MM.1S (cell line): ENCODE measurements at places on chromosomes 7 and 10.

DNA sequence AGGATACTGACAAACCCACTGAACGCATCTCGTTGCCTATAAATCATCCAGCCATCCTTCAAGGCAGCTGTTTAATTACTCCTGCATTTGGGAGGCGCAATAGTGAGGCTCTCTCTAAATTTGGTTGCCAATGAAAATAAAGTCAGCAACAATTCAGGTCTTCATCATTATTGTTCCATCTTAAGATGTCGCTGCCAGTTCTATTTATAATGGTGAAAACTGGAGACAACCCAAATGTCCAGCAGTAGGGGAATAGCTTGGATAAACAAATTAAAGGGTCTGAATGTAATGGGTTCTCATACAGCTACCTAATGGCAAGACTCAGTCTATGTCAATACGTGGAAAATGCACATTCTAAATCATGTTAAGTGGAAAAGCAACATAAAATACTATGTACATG lies 120.1 kb upstream of the PLXNA4 start:
- no peaks in the 10 kb centered on the region for H3K36me3 ChIP-seq
- H3K4me1 ChIP-seq = no peaks in the 10 kb centered on the region
- H3K27ac ChIP-seq = no peak overlapping the region
- H3K4me3 ChIP-seq = no peak overlapping the region

GRCh38 chr7:105224884-105225651 lies 163.7 kb downstream of the SRPK2 start:
- H3K4me1 ChIP-seq = peaks cover 13% of the 10 kb centered on the region
- 0 out of 2 replicates have a peak, but pooled peaks cover 4% of the 10 kb centered on the region for H3K36me3 ChIP-seq
- no peaks in the 10 kb centered on the region for H3K27me3 ChIP-seq

DNA sequence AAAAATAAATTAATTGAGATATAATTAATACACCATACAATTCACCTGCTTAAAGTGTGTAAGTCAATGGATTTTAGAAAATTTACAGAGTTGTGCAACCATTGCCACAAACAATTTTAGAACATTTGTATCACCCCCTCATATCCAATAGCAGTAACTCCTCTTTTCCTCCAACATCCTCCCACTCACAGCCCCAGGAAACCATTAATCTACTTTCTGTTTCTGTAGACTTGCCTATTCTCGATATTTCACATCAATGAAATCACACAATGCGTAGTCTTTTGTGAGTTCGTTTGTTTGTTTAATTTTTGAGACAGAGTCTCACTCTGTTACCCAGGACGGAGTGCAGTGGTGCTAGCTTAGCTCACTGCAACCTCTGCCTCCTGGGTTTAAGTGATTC lies 13.7 kb upstream of the HERC4 start:
- H3K4me1 ChIP-seq = no peaks in the 10 kb centered on the region
- no peak for DNase-seq
- H3K36me3 ChIP-seq = no peaks in the 10 kb centered on the region
- no peaks in the 10 kb centered on the region for H3K27me3 ChIP-seq
- H3K4me3 ChIP-seq = no peak overlapping the region
- no peak overlapping the region for H3K27ac ChIP-seq

GRCh38 chr7:15765753-15766152 lies 79.3 kb upstream of the MEOX2 start:
- H3K4me3 ChIP-seq = no peak overlapping the region
- no peaks in the 10 kb centered on the region for H3K36me3 ChIP-seq
- H3K27ac ChIP-seq = no peak overlapping the region
- DNase-seq = no peak
- no peaks in the 10 kb centered on the region for H3K4me1 ChIP-seq
- H3K27me3 ChIP-seq = no peaks in the 10 kb centered on the region

- DNase-seq = peak; percentile 68
- no peak overlapping the region for H3K27ac ChIP-seq
- H3K4me3 ChIP-seq = no peak overlapping the region
These were observed 90.1 kb downstream of the EPC1 start for GRCh38 chr10:32256613-32257437.

GRCh38 chr10:124230635-124231167 lies 137.3 kb upstream of the CHST15 start:
- no peaks in the 10 kb centered on the region for H3K27me3 ChIP-seq
- no peak for DNase-seq
- H3K4me1 ChIP-seq = no peaks in the 10 kb centered on the region

DNA sequence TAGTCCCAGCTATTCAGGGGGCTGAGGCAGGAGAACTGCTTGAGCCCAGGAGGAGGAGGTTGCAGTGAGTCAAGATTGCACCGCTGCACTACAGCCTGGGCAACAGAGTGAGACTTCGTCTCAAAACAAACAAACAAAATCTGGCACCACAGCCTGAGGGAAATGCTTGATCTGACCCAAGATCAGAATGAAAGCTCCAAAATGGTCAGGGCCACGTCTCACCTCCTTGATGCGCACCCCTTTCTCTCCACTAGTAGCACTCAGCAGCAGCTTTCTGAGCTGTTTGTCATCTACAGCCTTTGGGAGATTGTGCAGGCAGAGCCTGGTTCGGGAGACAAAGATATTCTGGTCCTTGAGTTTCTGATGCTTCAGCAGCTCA lies 22.7 kb downstream of the RBM28 start:
- H3K4me3 ChIP-seq = no peak overlapping the region
- H3K4me1 ChIP-seq = no peaks in the 10 kb centered on the region
- H3K27ac ChIP-seq = no peak overlapping the region
- no peaks in the 10 kb centered on the region for H3K27me3 ChIP-seq
- no peak for DNase-seq
- H3K36me3 ChIP-seq = peaks cover 28% of the 10 kb centered on the region

GRCh38 chr7:98470485-98471240 lies 69.8 kb upstream of the BAIAP2L1 start:
- H3K36me3 ChIP-seq = no peaks in the 10 kb centered on the region
- H3K4me3 ChIP-seq = no peak overlapping the region
- no peaks in the 10 kb centered on the region for H3K4me1 ChIP-seq
- H3K27ac ChIP-seq = no peak overlapping the region
- no peaks in the 10 kb centered on the region for H3K27me3 ChIP-seq

DNA sequence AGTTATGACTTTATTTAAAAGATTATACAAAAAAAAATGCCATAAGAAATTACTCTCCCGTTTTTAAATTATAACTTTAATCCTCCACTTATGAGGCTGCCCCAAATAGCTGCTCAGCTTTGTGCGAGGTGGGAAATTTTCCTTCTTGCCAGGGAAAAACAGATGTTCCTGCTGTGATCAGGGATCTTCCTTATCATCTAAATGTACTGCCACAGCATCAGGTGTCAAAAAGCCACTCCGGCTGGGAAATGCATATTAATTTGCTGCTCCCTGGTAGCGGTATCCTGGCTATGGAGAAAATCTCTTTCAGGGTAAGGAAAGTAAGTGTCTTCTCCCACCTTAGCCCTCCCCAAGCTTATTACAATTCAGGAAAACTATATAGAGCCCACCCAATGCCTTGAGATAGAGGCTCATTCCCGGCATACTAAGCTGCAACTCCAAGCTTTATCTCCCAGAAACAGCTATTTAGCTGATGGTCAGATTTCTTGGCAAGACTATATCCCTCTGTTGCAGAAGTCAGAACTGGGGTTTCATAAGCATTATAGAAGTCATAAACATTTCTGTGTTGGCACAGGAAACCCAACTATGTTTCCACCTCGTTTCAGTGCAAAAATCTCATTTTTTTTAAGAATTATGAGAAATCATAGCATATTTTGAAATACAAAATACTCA lies 360.4 kb downstream of the PARD3 start:
- no peaks in the 10 kb centered on the region for H3K4me1 ChIP-seq
- no peaks in the 10 kb centered on the region for H3K27me3 ChIP-seq
- H3K4me3 ChIP-seq = no peak overlapping the region
- no peak overlapping the region for H3K27ac ChIP-seq

GRCh38 chr7:133056370-133057238 lies 25.3 kb downstream of the CHCHD3 start:
- no peak overlapping the region for H3K4me3 ChIP-seq
- no peak overlapping the region for H3K27ac ChIP-seq
- H3K4me1 ChIP-seq = 0 out of 2 replicates have a peak, but pooled peaks cover 3% of the 10 kb centered on the region
- no peak for DNase-seq

DNA sequence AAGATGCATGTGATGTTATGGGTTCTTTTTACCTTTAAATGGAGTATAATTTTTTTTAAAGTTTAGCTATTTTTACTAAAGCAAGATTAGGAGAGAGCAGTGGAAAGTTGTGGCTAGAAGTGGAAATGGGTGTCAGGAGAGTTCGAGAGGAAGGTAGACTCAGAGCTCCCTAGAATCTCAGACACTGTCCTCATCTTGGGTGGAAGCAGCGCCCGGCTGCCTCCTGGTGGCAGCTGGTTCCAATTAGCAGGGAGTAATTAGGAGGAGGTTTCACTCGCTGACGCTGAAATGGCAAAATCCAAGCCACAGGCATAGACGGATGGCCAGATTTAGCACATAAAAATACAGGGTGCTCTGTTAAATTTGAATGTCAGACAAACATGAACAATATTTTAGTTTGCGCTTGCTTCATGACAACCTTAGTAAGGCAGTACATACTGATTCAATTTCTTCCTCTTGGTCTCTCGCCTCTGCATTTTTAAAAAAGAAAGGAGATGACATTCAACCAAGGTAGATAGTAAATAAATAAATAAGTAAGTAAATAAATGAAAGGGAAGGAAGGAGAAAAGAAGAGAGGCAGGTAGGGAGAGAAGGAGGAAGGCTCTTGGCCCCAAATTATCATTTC lies 58.5 kb downstream of the LGI1 start:
- H3K36me3 ChIP-seq = no peaks in the 10 kb centered on the region
- H3K27me3 ChIP-seq = no peaks in the 10 kb centered on the region
- no peak overlapping the region for H3K27ac ChIP-seq

- peaks cover 28% of the 10 kb centered on the region for H3K4me1 ChIP-seq
- H3K36me3 ChIP-seq = no peaks in the 10 kb centered on the region
- no peak overlapping the region for H3K4me3 ChIP-seq
- no peak overlapping the region for H3K27ac ChIP-seq
- H3K27me3 ChIP-seq = no peaks in the 10 kb centered on the region
These were observed 16.3 kb downstream of the SGMS1 start for GRCh38 chr10:50607356-50607925.

GRCh38 chr7:127557803-127558202 lies 27.6 kb downstream of the GCC1 start:
- H3K27ac ChIP-seq = no peak overlapping the region
- no peaks in the 10 kb centered on the region for H3K27me3 ChIP-seq
- no peak overlapping the region for H3K4me3 ChIP-seq
- H3K36me3 ChIP-seq = no peaks in the 10 kb centered on the region

DNA sequence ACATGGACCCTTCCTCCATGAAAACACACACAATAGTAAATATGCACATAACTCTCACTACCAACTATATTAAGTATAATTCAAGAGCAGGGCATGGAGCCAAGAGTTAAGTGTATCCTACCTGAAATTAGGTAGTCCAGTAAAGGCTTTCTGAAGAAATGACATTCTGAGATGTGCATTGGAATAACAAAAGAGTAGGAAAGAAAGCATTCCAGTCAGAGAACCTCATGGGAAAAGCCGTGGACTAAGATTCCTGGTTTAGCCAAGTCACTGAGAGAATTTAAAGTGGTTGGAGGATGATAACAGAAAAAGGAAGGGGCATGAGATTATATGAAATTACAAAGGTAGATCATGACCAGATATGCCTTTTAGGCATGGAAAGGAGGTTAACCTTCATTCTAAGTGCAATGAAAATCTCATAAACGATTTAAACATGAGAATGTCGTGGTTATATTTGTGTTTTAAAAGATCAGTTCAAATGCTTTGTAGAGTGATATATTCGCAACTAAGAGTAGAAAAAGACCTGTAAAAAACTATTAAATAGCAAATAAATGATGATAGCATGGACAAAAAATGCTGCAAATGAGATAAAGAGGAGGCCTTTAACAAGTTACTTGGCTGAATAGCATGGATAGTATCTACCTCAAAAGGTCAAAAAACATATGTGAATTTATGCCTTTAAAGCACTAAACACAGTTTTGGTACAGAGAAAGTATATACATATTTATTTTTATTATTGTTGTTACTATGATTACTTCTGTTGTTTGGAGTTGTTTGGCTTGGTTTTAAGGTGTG lies 767.4 kb upstream of the GHITM start:
- no peak for DNase-seq
- H3K4me3 ChIP-seq = no peak overlapping the region
- H3K4me1 ChIP-seq = no peaks in the 10 kb centered on the region
- H3K27me3 ChIP-seq = no peaks in the 10 kb centered on the region
- H3K36me3 ChIP-seq = no peaks in the 10 kb centered on the region
- H3K27ac ChIP-seq = no peak overlapping the region

DNA sequence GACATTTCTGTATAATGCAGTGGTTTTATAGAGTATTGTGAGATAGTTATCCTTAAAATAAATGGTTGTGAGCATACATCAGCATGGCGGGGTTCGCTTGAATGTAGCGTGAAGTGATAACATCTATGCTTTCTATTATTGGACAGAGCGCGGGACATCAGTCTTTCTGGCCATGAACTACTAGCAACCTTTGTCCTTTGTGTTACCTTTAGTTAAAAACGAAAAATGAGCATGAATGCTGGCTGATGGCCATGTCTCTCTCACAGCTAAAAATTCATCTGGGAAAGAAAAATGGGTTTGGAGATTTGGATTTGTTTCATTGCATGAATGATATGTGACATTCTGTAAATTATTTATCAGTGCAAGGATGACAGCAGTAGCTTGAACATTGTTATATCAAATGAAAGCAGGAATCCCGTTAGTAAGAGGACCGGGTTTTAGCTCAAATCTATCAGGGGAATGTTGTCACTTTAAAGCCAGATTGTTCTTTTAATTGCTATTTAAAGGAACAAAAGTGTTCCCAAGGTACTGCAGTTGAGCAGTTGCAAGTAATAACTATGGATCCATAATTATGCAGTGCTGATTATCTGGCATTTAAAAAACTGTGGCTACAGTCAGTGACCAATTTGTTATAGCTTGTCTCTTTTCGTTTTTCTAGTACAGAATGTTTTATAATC lies 131.0 kb downstream of the KAT6B start:
- H3K36me3 ChIP-seq = no peaks in the 10 kb centered on the region
- H3K27ac ChIP-seq = no peak overlapping the region
- DNase-seq = no peak
- H3K27me3 ChIP-seq = no peaks in the 10 kb centered on the region

GRCh38 chr7:78140109-78140508 lies 341.5 kb downstream of the PHTF2 start:
- no peak overlapping the region for H3K4me3 ChIP-seq
- H3K27ac ChIP-seq = no peak overlapping the region
- H3K4me1 ChIP-seq = no peaks in the 10 kb centered on the region
- no peaks in the 10 kb centered on the region for H3K36me3 ChIP-seq
- DNase-seq = no peak

DNA sequence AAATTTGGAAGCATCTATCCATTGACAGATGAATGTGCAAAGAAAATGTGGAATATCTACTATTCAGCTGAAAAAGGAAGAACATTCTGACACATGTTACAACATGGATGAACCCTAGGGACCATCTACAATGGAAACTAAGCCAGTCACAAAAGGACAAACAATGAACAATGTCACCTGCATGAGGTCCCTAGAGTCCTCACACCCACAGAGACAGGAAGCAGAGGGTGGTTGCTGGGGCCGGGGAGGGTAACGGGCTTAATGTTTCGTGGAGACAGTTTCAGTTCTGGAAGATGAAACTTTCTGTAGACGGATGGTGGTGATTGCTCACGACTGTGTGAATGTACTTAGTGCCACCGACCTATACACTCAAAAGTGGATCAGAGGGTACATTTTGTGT lies 282.9 kb downstream of the ADARB2 start:
- peak; percentile 55 for DNase-seq
- H3K36me3 ChIP-seq = no peaks in the 10 kb centered on the region
- no peaks in the 10 kb centered on the region for H3K27me3 ChIP-seq
- no peaks in the 10 kb centered on the region for H3K4me1 ChIP-seq
- H3K27ac ChIP-seq = no peak overlapping the region
